ENCODE measurements at places on chromosomes 7 and 10.

- DNase-seq, result no peak
Observed at GRCh38 chr7:128738570-128739047, 550 bp upstream of the CALU start.

DNA sequence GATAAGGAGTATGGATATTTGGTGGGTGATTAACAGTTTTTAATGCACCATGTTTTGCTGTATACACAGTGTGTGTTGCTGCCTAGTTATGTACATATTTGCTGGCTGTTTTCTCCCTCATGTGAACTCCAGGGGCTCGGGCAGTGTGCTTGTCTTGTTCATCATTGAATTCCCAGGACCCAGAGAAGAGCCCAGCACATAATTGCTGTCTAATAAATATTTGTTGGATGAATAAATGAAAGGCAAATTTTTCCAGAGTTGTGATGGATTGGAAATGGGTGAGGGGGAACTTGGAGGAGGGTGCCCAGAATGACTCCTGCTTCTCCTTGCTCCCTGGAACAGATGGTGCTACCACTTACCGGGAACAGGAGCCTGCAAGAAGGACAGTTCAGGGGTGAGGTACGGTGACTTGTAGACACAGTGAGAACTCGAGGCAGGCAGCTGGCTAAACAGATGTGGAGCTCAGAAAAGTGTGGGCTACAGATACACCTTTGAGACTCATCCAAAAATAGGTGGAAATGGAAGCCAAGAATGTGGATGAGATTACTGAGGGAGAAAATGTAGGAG, 586.8 kb upstream of the MGMT start:
- no peak for DNase-seq

GRCh38 chr10:66329147-66329546, 596.7 kb upstream of the LRRTM3 start:
- no peak for DNase-seq

GRCh38 chr7:25132430-25132829, 7.4 kb upstream of the CYCS start:
- DNase-seq, result no peak

- no peak for DNase-seq
Observed at GRCh38 chr7:44711528-44711927, 37.1 kb upstream of the ZMIZ2 start.

DNA sequence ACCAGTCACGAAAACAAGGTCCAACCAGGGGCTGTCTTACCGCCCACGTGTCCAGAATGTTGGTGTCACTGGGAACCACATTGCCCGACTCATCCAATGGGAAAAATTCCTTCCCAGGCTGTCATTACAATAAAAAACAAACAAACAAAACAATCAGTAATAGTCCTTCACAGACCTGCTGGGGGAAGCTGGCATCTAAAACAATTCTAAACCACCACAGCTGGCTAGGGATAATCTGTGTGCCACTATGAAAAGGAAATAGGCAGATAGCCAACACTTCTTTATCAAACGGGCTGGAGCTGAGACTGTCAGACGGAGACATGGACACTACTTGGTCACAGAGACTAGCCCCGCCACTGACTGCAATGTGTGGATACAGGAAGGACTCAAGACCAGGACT, 9.2 kb downstream of the AKR1B1 start:
- DNase-seq, result no peak

DNA sequence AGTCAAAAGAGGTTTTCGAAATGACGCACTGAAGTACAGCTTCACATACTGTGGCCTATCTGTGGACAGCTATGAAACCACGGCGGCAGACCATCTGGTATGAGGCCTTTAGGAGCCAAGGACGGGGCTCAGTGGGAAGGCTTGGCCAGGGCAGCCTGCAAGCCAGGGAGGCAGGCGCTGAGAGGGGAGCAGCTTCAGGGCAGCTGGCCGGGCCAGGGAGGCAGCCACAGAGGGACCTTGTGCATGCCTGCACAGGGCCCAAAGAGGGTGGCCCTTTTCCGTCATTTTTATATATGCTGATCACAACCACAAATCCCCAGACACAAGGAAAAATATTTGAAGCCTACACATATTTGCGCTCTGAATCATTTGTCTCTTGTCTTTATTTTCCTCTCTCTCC, 13.5 kb downstream of the CALD1 start:
- no peak for DNase-seq

GRCh38 chr10:22997096-22997495, 69.2 kb downstream of the ARMC3 start:
- DNase-seq, result no peak

- DNase-seq, result no peak
Observed at GRCh38 chr7:23133797-23134196, 28.2 kb downstream of the KLHL7 start.

DNA sequence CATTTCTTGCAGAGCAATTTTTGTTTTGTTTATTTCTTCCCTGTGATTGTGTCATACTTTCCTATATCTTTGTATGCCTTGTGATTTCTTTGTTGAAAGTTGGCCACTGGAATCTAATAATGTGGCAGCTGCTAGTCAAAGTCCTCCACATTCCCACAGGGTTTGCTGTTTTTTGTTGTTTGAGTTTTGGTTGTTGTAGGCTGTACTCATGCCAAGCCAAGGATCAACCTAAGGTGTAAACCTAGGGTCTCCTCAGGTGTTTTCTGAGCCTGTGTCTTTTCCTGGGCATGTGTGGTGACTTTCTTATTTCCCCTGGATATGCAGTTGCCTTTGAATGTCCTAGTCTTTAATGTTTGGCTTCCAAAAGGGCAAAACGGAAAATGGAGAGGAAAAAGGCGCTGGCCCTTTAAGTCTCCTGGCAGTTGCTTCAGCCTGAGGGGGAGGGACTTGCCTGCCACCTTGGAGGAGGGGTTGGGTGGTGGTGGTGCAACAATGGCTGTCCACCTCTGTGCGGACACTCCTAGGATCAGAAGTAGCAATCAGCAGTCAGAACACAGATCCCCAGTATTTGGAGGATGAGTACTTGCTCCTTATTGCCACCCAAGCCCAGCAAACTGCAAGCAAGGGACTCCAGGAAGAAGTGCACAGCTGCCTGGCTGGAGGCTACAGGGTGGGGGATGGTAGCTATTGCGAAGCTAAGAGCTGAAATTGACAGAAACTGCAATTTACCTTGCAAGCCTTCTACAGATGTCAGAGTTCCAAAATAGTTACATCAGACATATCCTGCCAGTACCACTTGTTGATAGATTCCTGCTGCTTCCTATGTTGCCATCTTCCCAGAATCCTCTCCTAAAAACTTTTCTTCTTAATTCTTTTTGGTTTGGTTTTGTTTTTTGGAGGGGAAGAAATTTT, 5.6 kb upstream of the ZNF518A start:
- DNase-seq, result no peak

GRCh38 chr10:80154978-80155695, 22.6 kb downstream of the PLAC9 start:
- no peak for DNase-seq

GRCh38 chr7:106205621-106206222, 79.1 kb downstream of the NAMPT start:
- DNase-seq, result no peak

All from stimulated activated CD8-positive, alpha-beta memory T cell treated with anti-CD3 and anti-CD28 coated beads, Interleukin-4, amount 100 ng/mL, for 1 hour (primary cell).